ENCODE measurements at places on chromosomes 12 and 14. TPM values are rescaled to one million over a fixed set of nuclear protein-coding genes. Genes with fewer than 3 reads are reported as not detected.

DNA sequence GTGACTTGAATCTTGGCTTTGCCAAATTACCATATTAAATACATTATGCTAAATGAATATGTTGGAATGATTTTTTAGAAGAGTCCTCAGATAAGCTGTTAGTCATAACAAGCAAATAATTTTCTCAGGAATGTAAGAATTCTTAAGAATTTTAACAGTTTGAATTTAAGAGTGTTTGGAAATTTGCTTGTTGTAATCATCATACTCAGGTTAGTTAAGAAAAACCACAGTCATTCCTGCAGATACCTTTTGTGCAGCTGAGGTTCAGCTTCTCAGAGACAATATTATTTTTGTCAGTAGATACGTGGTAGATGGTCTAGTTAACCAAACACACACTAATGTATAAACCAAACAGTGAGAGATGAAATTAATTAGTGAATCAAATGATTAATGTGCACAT, 8.9 kb downstream of the WNK1 start:
- DNase-seq, result no peak
- no peaks in the 10 kb centered on the region for H3K27me3 ChIP-seq
- H3K36me3 ChIP-seq, result no peaks in the 10 kb centered on the region
- peaks cover 49% of the 10 kb centered on the region for H3K4me1 ChIP-seq
- H3K4me3 ChIP-seq, result no peak overlapping the region

DNA sequence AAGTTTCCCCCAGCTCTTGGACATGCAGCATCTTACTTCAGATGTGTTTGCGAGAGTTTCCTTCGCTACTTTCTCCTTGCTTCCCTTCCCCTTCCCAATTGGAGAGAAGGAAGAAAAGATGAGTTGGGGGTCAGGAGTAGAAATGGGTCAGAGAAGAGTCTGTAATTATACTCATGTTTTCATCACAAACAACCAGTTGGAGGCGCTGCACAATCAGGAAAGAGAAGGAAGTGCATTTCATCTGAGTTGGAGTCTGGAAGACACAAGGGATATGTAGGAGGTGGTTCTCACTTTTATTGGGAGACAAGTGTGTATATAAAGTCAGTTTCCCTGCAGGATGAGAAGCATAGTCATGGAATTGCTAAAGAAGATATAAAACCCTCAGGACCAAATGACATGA, 31.3 kb upstream of the VSX2 start:
- H3K27me3 ChIP-seq, result no peaks in the 10 kb centered on the region
- DNase-seq, result no peak
- no peak overlapping the region for H3K27ac ChIP-seq
- H3K4me1 ChIP-seq, result no peaks in the 10 kb centered on the region

- DNase-seq, result no peak
- H3K4me3 ChIP-seq, result no peak overlapping the region
- H3K27me3 ChIP-seq, result no peaks in the 10 kb centered on the region
- H3K4me1 ChIP-seq, result no peaks in the 10 kb centered on the region
Measured at GRCh38 chr12:8831116-8831515, 8.7 kb downstream of the A2ML1 start.

- H3K36me3 ChIP-seq, result no peaks in the 10 kb centered on the region
- H3K4me3 ChIP-seq, result peak overlapping the region; percentile 57
- DNase-seq, result no peak
- H3K27me3 ChIP-seq, result peaks cover 20% of the 10 kb centered on the region
- peaks cover 28% of the 10 kb centered on the region for H3K4me1 ChIP-seq
Measured at GRCh38 chr12:72272731-72273498, 745 bp downstream of the TRHDE start.

- H3K4me3 ChIP-seq, result no peak overlapping the region
- H3K27ac ChIP-seq, result peak overlapping the region; percentile 23
- H3K27me3 ChIP-seq, result no peaks in the 10 kb centered on the region
- DNase-seq, result no peak
- H3K4me1 ChIP-seq, result peaks cover 14% of the 10 kb centered on the region
Measured at GRCh38 chr12:19273482-19274330, 144.2 kb downstream of the PLEKHA5 start.

- H3K27me3 ChIP-seq, result no peaks in the 10 kb centered on the region
- H3K36me3 ChIP-seq, result peaks cover 9% of the 10 kb centered on the region
- H3K4me1 ChIP-seq, result peaks cover 7% of the 10 kb centered on the region
- no peak for DNase-seq
- H3K4me3 ChIP-seq, result no peak overlapping the region
Measured at GRCh38 chr14:61553730-61554641, 141.3 kb upstream of the HIF1A start.

DNA sequence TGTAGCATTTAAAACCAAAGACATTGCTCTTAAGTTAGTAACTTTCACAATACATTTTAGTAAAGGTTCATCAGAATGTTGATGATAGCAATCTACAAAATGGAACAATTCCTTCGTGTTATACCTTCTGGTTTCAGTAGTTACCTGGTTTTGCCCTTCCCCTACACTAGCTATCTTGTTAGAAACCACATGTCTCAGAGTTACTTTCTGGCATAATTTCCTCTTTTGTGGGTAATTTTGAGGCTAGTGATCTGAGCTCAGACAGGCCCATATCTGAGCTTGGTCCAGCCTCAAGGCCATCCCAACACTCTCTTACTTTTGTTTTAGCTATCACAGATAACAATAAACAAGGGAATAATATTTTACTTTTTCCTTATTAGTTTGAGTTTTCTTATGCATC, 196.9 kb downstream of the KITLG start:
- H3K4me3 ChIP-seq, result no peak overlapping the region
- H3K4me1 ChIP-seq, result no peaks in the 10 kb centered on the region
- H3K27ac ChIP-seq, result no peak overlapping the region
- DNase-seq, result no peak

- H3K36me3 ChIP-seq, result no peaks in the 10 kb centered on the region
- H3K4me3 ChIP-seq, result no peak overlapping the region
- peaks cover 20% of the 10 kb centered on the region for H3K4me1 ChIP-seq
- H3K27me3 ChIP-seq, result no peaks in the 10 kb centered on the region
- DNase-seq, result no peak
- H3K27ac ChIP-seq, result no peak overlapping the region
Measured at GRCh38 chr14:51019089-51019488, 74.8 kb upstream of the PYGL start.

- DNase-seq, result no peak
- peaks cover 32% of the 10 kb centered on the region for H3K36me3 ChIP-seq
- H3K27me3 ChIP-seq, result no peaks in the 10 kb centered on the region
- peaks cover 19% of the 10 kb centered on the region for H3K4me1 ChIP-seq
- no peak overlapping the region for H3K4me3 ChIP-seq
Measured at GRCh38 chr12:56728139-56728861, 3.2 kb upstream of the NACA start.

DNA sequence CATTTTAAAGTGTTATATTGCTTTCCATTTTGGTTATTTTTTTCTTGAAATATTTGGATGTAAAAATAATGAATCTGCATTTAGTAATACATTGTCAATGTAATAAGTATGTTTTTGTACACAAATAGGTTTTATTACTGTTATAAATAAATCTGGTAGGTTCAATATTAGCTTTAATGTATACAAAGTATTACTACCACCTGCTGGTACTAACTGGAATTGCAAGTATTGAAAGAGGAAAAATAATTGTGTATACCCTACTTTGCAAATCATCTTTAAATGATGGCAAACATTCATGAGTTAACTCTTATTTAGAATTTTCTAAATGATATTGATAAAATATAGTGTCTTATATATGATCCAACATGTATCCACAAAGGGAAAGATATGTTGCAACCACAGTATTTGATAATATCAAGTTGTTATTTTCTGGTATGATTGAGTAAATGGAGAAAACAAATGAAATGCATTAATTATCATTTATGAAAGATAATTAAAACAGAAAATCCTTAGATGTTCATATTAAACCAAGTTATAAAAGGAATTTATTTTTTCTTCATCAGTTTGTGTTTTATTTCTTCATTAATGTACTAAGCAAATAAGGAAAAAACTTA, 3.2 kb downstream of the OR4K2 start:
- H3K27ac ChIP-seq, result no peak overlapping the region
- no peak for DNase-seq
- H3K4me1 ChIP-seq, result no peaks in the 10 kb centered on the region
- no peaks in the 10 kb centered on the region for H3K36me3 ChIP-seq
- H3K27me3 ChIP-seq, result no peaks in the 10 kb centered on the region

DNA sequence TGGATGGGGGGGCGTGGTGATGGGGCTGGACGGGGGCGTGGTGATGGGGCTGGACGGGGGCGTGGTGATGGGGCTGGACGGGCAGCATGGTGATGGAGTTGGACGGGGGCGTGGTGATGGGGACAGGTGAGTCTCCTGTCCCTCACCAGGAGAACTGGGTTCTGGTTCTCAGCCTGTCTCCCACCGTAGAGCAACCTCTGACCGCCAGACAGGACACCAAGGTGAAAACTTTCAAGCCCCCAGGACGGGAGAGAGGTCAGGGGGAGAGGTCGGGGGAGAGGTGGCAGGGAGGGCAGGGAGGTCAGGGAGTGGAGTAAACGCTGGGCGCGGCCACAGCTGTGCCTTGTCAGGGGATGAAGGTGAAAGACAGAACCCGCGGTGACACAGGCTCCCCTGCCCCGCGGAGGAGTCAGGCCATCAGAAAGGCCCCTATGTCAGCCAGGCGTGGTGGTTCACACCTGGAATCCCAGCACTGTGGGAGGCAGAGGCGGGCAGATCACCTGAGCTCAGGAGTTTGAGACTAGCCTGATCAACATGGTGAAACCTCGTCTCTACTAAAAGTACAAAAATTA, 84.6 kb downstream of the GALNT9 start:
- H3K4me3 ChIP-seq, result no peak overlapping the region
- no peak overlapping the region for H3K27ac ChIP-seq
- DNase-seq, result no peak
- H3K36me3 ChIP-seq, result no peaks in the 10 kb centered on the region
- H3K27me3 ChIP-seq, result no peaks in the 10 kb centered on the region
- no peaks in the 10 kb centered on the region for H3K4me1 ChIP-seq

DNA sequence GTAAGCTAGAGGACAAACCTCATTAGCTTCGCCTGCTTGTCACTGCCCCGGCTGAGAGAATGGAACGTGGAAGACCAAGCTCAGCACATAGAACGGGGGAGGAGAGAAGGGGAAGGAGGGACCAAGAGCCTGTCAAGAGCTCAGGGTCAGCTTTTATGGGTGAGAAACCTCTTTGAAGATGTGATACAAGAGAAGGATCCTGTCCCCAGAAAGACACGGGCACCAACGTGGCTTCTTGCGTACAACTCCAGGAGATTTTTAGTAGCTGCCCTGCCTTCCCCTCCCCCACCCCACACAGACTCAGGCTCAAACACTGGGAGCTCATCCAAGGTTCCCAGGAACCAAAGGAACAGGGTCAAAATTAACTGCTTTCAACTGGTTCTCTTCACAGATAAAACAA, 34.7 kb downstream of the APPL2 start:
- DNase-seq, result no peak
- H3K4me3 ChIP-seq, result no peak overlapping the region
- H3K36me3 ChIP-seq, result peaks cover 86% of the 10 kb centered on the region
- H3K4me1 ChIP-seq, result no peaks in the 10 kb centered on the region
- H3K27me3 ChIP-seq, result no peaks in the 10 kb centered on the region

DNA sequence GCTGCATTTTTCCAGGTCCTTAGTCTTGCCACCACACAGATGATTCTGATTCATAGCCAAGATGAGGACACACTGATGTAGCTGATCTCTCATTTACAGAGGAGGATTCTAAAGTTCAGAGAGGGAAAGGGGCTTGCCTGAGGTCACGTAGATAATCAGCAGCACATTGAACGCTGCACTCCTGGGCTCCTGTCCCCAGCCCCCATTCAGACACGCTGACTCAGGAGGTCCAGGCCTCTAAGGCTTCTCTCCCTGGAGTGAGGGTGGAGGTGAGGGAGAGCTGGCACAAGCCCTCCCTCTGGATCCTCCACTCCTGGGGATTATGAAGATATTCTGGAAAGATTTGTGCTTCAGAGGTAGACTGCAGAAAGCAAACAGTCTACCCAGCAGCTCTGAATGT, 10.3 kb downstream of the NFATC4 start:
- H3K4me1 ChIP-seq, result peaks cover 22% of the 10 kb centered on the region
- DNase-seq, result no peak
- H3K4me3 ChIP-seq, result no peak overlapping the region
- no peaks in the 10 kb centered on the region for H3K36me3 ChIP-seq

DNA sequence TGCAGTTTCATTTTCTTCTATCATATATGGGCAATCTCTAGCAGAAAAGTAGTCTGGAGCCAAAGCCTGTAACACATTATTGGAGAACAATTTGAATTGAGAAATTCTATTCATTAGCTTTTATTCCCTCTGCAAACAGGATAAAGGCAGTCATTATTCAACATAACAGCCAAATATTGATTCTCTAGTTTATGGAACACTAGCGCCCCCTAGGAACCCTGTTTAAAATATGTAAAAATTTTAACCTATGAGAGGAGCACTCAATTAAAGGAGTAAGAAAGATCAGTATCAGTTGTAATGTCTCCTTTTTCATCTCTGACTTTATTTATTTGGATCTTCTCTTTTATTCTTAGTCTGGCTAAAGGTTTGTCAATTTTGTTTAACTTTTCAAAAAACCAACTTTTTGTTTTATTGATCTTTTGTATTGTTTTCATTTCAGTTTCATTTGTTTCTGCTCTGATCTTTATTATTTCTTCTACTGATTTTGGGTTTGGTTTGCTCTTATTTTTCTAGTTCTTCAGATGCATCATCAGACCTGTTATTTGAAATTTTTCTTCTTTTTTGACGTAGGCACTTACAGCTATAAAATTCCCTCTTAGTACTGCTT, 4.8 kb upstream of the LMNTD1 start:
- H3K4me1 ChIP-seq, result peaks cover 5% of the 10 kb centered on the region
- H3K27me3 ChIP-seq, result no peaks in the 10 kb centered on the region
- no peaks in the 10 kb centered on the region for H3K36me3 ChIP-seq
- H3K4me3 ChIP-seq, result no peak overlapping the region
- H3K27ac ChIP-seq, result no peak overlapping the region
- DNase-seq, result no peak

DNA sequence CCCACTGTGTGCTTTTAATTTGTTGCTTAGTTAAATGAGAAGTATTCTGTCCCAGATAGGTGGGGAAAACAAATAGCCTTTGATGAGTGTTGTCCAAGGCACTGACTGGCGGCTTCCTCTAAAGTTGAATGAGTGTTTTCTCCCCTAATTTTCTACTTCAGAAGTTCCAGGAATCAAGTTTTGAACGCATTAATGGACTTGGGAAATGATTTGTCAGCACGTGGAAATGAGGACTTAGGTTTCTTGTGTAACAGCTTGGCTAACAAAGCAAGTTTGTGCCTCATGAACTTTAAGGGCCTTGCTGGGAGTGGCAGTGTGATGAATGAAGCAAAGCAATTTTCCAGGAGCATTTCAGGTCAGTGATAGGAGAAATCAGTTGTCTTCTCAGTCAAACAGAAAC, 56.9 kb downstream of the LIN52 start:
- H3K4me1 ChIP-seq, result peaks cover 18% of the 10 kb centered on the region
- no peaks in the 10 kb centered on the region for H3K27me3 ChIP-seq
- H3K36me3 ChIP-seq, result no peaks in the 10 kb centered on the region

GRCh38 chr12:92619730-92620684, 82.8 kb upstream of the PLEKHG7 start:
- no peaks in the 10 kb centered on the region for H3K4me1 ChIP-seq
- H3K4me3 ChIP-seq, result no peak overlapping the region
- no peak for DNase-seq
- H3K36me3 ChIP-seq, result no peaks in the 10 kb centered on the region

OR10G2 gene
- total RNA-seq, result not detected

TMPRSS12 gene
- not detected for total RNA-seq

C12orf60 gene
- total RNA-seq, result 2.1 TPM

TAS2R43 gene
- total RNA-seq, result 0.39 TPM

TAC3 gene
- total RNA-seq, result not detected
